ENCODE measurements at places on chromosomes 16 and 17.
A peak's percentile ranks its signal among the peaks of the same experiment; 100 is the strongest.

GRCh38 chr17:78357177-78357586, 2.7 kb downstream of the SOCS3 start:
- no peak for DNase-seq

GRCh38 chr16:4298761-4299522, 16.9 kb upstream of the GLIS2 start:
- DNase-seq = no peak

DNA sequence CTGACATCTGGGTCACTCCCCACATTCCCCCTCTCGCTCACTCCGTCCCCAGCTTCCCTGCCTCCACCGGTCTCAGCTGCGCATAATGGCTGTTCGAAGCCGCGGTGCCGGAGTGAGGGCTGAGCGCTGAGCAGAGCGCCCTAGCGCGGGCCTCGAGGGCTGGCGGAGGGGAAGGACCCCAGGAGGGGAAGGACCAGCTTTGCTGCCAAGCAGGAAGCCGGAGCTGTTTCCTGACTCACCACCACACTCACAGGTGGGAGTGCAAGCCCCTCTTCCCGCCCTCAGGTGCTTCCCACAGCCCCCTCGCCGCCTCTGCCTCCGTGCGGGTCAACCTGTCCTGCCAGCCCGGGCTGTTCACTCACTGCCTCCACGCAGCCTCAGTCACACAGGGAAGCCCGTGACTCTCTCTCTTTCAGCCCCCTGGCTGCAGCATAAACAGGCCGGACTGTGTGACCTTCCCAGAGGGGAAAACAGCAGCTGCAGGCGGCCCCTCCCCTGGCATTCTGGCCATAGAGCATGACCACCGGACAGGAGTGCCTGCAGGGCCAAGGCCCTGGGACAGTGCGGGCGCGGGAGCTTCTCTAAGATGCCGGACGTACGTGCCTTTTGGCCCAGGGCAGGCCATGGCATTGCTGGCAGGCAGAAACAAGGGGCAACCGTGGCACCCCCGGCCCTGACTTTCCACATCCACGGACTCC, 23.7 kb downstream of the SLC43A2 start:
- no peak for DNase-seq

- no peak for DNase-seq
Observed at GRCh38 chr17:38464723-38465390, 36.6 kb downstream of the ARHGAP23 start.

DNA sequence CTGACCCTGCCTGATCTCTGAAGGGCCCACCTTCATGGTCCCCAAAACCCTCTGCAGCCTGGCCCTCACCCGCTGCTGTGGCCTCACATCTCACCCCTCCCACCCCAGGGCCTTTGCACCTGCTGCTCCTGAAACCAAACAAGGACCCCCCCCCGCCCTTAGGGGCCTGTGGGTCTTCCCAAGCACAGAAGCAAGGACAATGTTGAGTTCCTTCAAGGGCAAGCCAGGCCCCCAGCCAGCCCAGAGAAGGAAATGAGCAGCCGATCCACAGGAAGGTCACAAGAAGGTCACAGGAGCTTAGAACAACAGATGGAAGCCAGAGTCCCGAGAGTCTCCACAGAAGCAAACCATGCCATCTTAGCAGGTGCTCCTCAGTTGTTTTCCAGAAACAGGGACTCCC, 493 bp upstream of the PDE6G start:
- no peak for DNase-seq

DNA sequence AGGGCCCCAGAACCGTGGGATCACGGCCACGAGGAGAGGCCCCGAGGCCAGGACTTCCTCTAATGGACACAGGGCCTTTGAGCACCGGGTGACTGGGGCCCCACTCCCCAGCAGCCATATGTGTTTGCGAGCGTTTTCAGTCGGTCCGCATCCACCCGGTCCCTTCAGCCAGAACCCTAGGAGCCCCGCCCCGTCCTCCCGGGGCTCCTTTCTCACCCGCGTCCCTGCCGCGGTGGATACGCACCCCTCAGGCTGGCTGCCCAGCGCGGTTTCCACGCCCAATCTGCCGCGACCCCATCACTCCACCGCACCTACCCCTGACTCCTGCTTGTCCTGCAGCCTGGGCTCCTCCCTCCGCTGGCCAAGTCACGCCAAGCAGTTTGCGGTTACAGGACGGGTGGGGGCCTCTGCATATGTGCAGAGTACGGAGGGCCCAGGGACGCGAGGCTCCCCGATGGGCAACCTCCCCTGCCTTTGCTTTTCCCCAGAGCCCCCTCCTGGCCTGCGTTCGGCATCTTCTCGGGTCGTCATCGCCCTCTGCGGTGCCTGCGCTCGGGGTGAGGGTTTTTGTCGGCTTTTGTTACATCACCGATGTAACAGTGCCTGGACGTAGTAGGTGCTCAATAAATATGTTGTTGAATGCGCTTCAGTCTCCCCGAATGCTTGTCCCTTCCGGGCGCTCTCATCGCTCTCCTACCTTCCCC, 1.0 kb upstream of the TTYH2 start:
- DNase-seq = no peak

- peak; percentile 92 for DNase-seq
Observed at GRCh38 chr17:8187517-8188262, 2.3 kb downstream of the BORCS6 start.

DNA sequence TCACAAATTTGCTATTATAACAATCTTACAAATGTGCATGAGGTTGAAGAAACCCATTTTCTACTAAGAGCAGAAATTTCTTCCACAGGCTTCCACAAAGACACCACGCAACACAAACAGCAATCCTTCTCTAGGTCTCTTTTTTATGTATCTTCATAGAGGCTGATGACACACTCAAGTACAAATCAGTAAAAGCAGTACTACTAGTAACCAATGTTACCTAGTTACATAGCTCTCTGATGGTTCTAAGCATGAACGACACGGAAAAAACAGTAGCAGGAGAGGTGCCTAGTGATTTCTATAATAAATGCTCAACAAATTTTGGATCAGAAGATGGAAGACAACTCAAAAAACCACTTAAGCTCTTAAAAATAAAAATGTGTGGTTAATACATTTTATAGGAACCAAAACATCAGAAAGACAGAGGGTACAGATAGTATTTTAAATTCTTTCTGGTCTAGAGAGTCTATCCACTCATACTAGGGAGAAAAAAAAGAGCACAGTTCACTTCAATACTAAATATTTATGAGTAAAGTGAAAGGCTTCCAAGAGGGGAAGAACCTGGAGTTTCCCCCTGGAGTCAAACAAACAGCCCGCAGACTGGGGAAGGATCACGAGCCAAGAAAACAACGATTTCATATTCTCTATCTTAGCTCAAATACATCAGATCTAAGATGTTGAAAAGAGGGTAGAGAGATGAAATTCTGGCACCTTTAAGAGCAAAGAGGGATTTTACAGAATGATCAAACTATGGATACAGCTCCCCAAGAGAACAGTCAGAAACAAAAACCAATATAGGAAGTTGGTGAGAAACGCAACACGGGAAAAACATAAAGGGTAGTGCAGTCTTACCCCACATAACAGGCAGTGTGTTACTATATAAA, 40.2 kb downstream of the SMG6 start:
- no peak for DNase-seq

GRCh38 chr16:1687427-1688316, 9.6 kb downstream of the JPT2 start:
- DNase-seq = no peak

GRCh38 chr16:72798264-72798663, 249.7 kb downstream of the ZFHX3 start:
- no peak for DNase-seq
